AG04450 (cell line): ENCODE measurements at places on chromosomes 1 and 21.

GRCh38 chr1:58592522-58593134 is 15.6 kb upstream of the TACSTD2 start:
- peak; percentile 80 for DNase-seq

- DNase-seq: no peak
Measured at GRCh38 chr1:60063561-60063960, 10.0 kb downstream of the C1orf87 start.

DNA sequence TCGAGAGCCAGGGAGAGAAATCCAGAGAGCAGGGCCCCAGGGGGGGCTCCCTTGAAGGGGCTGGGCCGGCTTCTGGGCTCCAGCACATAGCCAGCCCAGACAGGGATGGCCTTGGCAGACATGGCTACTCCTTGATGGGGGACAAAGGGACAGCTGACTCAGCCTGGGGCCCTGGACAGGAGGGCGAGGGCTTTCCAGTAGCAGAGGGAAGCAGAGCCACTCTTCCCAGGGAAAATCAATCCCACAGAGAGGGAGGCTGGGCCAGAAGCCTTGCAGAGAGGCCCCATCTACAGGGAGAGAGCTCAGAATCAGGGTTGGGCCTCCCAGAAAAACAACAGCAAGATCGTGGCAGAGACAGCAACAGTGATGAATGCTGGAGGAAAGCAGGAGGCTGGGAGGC is 15.6 kb downstream of the IGFN1 start:
- DNase-seq: no peak

DNA sequence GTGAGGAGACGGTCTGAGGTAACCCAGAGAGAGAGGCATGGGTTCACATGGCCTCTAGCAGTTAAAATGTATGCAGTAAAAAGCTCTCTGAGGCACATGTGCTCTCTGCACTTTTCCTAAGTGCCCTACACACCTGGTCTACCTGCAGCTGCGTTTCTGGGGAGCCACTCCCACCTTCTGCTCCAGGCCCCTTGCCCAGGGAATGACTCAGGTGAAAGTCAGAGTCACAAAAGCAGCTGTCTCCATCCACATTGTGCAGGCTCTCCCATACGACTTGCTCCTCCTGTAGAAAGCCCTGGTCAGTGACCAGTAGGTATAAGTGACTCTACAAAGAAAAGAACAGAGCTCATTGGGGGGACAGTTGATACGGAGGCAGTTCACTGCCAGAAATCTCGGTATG is 8.8 kb downstream of the MINDY1 start:
- no peak for DNase-seq

- no peak for DNase-seq
Measured at GRCh38 chr1:89962024-89962741, 32.7 kb upstream of the ZNF326 start.
